Stimulated activated CD4-positive, alpha-beta T cell treated with anti-CD3 and anti-CD28 coated beads, Interleukin-15, amount 100 ng/mL, for 1 hour (primary cell): ENCODE measurements at places on chromosomes 12 and 14.

DNA sequence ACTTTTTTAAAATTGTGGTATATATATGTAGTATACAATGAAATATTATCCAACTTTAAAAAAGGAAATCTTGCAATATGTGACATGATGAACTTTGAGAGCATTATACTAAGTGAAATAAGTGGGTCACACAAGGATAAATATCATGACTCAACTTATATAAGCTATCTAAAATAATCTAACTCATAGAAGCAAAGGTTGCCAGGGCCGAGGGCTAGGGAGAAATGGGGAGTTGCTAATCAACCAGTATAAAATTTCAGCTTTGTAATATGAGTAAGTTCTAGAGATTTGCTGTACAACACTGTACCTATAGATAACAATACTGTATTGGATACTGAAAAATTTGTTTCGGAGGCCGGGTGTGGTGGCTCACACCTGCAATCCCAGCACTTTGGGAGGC is 38.5 kb downstream of the TAOK3 start:
- DNase-seq, result no peak

DNA sequence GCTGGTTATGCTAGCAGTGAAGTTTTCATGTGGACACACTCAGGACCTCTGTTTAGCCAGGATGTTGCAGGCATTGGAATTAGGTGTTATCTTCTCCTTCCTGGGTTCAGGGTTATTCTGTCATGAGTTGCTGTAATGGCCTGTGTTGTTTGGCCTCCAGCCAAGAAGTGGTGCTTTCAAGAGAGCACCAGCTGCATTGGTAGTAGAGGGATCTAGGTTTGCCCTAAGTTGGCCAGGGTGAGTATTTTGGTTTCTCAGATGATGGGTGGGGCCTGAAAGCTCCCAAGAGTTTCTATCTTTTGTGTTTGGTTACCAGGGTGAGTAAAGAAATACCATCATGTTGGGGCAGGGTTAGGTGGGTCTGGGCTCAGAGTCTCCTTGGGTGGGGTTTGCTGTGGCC is 2.7 kb upstream of the GZMH start:
- DNase-seq, result no peak

- no peak for DNase-seq
Observed at GRCh38 chr12:581746-582145, 81.5 kb downstream of the NINJ2 start.

- DNase-seq, result no peak
Observed at GRCh38 chr12:122740351-122740750, 9.7 kb upstream of the HCAR1 start.

DNA sequence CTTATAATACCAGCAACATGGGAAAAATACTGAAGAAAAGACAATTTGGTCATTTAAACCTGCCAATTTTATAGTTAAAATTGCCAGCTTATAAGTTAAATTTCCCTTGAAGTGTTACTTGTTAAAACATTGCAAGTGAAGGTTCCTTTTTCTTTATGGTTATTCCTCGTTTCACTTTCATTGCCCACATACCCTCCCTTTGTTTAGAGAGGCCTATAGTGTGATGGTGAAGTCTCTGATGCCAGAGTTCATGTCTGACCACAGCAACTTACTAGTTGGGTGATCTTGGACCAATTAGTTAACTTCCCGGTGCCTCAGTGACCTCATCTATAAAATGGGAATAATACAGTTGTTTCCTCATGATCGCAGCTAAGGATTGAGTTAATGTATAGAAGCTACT is 173.5 kb downstream of the ANO6 start:
- no peak for DNase-seq

DNA sequence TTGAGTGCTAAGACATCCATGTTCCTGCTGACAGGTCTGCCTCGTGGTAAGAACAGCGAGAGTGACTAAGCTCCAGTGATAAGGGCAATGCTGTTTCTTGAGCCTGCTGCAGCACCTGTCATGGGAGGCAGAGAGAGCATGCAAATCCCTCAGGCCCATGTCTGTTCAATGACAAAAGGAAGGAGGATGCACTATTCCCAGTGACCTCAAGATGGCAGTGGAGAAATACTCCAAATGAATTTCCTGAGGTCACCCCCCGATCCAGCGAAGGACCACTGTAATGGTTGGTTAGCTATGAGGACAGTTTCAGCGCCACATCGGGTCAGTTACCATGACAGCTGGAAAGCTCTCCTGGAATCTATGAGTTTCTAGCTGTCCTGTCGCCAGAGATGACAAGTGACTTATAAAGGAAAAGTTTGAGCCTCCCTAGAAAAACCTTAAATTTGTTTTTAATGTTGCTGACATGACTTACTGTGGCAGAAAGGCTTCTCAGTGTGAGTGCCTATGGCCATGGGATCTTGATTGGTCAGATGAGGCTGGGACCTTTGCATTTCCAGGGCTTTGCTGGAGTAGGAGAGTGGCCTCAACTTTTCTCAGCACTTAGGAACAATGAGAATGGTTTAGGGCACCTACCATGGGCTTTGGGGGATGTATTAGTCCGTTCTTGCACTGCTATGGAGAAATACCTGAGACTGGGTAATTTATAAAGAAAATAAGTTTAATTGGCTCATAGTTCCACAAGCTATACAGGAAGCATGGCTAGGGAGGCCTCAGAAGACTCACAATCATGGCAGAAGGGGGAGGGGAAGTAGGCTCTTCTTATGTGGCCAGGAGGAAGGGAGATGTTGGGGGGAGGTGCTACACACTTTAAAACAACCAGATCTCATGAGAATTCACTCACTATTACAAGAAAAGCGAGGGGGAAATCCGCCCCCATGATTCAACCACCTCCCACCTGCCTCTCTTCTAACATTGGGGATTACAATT is 88.0 kb upstream of the TMEM260 start:
- no peak for DNase-seq
